ENCODE measurements at places on chromosomes 4 and X.

DNA sequence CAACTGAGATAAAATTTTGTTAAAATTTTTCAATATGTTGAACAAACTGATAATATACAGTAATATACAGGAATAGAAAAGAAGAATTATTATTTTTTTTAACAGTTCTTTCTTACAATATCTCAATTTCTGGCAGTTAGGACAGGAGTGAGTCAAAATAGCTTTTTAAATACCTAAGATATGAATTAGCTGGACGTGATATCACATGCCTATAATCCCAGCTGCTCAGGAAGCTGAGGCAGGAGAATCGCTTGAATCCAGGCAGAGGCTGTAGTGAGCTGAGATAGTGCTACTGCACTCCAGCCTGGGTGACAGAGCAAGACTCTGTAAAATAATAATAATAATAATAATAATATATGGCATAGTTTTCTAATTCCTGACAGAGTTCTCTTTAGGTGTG lies 1039.3 kb downstream of the STPG2 start:
- DNase-seq: no peak

DNA sequence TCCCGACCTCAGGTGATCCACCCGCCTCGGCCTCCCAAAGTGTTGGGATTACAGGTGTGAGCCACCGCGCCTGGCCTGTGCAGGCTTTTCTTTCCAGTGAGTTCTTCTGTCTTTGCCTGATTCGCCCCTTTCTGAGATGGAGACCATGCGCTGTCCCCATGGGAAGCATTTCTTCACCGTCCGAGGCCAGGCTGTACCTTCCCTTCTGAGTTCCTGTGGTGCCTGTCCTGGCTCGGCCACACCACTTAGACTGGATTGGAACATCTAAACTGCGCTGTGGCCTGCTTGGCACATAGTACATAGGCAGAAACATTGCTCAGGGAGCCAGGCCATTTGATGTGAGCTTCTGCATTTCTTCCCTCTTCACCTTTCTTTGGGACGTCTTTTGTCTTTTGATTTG lies 23.7 kb downstream of the FAM193A start:
- DNase-seq: no peak

- no peak for DNase-seq
These were observed 49.3 kb downstream of the SLC10A7 start for GRCh38 chr4:146472404-146472803.

- DNase-seq: no peak
These were observed 384.4 kb upstream of the PABPC4L start for GRCh38 chr4:134585972-134586371.

- peak; percentile 21 for DNase-seq
These were observed 68.7 kb downstream of the MCF2 start for GRCh38 chrX:139639253-139639652.

DNA sequence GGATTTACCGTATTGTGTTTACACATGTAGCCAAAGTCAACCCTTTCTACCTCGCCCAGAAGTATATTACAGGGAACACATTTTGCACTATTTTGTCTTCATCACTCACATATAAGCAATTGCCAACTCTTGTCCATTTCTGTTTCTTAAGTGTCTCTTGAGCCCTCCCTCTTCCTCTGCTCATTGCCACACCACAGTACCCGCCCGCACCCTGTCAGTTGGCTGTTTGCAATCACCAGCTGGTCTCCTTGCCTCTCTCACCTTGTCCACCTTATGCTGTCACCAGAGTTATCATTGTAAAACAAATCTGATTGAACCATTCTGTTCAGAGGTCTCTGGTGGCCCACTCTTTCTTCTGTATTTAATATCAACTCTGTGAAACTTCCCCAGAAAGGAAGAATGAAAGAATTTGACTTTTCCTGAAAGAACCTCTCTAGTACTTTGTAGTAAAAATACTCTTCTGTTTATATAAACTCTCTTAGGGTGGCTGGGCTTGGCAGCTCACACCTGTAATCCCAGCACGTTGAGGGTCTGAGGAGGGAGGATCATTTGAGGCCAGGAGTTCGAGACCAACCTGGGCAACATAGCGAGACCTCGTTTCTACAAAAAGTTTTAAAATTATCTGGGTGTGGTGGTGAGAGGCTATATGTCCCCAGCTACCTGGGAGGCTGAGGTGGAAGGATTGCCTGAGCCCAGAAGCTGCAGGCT lies 50.2 kb downstream of the ING2 start:
- no peak for DNase-seq

- no peak for DNase-seq
These were observed 18.5 kb downstream of the UVSSA start for GRCh38 chr4:1365271-1366178.

DNA sequence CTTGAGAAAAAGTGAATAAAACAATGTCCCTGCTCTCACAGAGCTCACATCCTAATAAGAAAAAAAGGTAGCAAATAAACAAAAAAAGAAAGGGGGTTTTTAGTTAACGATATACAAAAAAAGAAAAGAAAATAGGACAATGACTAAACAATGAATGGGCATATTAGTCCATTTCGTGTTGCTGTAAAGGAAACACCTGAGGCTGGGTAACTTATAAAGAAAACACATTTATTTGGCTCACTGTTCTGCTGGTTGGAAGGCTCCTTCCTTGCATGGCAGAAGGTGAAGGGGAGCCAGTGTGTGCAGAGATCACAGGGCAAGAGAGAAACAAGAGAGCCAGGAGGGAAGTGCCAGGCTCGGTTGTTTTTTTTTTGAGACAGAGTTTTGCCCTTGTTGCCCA lies 4.7 kb upstream of the KLF3 start:
- DNase-seq: no peak

DNA sequence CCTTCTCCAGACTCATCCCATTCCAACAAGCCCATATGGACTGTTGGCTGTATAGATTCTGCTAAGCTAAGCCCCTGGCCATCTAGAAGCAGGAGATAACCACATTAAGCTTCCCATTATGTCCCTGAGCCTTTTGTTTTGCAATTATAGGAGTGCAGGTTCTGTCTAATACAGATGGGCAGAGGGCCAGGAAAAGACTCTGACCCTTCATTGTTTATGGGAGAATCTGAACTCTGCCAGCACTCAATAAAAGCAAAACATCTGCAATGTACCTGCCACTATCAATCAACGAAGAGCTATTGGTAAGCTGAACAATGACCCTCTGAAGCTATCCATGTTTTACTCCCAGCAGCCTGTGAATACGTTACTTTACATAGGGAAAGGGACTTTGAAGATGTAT lies 207.3 kb upstream of the CLNK start:
- DNase-seq: no peak

Measured in hippocampal formation (tissue), 2 donors.